ENCODE measurements at places on chromosomes 7 and 10. TPM values are rescaled to one million over a fixed set of nuclear protein-coding genes. Genes with fewer than 3 reads are reported as not detected.
A peak's percentile ranks its signal among the peaks of the same experiment; 100 is the strongest.

DNA sequence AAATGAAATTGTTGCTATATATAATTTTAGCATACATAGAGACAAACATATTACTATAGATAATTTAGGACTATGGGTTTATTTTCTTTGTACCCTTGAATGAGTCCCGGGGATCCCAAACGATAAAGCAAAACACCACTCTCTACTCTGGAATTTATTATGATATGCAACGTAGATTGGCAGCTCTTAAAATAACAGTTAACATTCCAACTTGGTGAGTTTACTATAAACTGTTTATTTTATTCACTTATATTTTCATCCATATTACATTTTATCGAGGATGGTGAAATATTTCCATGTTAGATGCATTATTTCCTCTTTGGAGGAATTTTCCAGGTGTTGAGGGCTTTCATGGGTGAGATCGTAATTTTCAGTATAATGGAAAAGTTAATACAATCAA lies 138.7 kb upstream of the DGKB start:
- peak; percentile 22 for DNase-seq

DNA sequence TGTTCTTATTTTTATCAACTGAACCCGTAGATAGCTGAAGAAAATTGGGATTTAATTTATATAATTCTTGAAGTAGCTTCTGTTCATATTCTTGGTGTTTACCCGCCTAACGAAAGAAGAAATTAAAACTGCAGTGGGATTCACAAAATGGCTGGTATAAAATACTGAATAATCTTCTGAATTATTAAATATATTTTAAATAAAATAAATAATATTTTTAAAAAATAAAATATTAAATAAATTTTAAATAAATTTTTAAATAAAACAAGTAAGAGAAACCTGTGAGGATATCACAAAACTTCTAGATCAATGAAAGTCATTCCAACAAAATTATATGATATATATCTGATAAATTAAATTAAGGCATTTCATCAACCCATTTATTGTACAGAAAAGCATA lies 99.4 kb downstream of the CNOT4 start:
- DNase-seq: no peak

DNA sequence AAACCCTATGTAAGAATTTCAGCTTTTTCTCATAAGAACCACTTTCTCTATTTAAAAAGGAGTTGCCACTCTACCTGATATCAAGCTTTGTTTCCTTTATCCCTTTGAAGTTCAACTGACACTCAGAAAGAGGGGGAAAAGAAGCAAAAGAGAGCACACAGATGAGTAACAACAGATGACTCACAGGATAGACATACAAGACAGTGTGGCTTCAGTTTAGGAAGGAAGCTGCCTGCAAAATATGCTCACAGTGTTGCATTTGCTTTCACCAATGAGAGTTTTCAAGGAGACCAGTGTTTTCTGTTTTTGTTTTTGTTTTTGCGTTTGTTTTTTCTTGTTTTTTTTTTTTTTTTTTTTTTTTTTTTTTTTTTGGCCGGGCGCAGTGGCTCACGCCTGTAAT lies 1181.6 kb downstream of the DNAJB9 start:
- DNase-seq: peak; percentile 76

DNA sequence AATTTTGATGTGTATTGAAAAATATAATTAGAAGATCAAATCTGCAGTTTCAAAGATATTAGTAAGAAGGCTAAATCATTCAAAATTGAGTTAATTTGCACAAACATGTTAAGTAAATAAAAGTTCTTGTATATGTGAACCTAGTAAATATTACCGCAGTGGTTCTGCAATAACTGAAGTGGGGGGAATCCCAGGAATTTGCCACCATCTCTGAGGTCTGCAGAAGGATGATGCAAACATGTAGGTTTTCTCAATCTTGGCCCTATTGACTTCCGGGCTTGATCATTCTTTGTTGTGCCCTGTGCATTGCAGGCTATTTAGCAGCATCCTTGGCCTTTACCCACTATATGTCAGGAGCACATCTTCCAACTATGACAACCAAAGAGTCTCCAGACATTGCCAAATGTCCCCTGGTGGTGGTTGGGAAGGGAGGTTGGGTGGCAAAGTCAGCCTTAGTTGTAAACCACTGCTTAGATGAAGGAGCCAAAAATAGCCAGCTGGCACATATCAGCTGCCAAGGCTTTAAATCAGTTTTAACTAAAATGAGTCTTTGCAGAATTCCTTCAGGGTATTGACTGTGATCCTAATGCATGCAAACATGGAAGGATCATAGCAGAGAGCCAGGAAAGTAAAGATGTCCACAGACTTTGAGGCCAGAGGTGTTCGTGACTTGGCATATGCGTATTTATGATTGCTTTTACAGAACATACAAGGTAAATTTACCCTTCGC lies 146.3 kb downstream of the TRIL start:
- no peak for DNase-seq

DNA sequence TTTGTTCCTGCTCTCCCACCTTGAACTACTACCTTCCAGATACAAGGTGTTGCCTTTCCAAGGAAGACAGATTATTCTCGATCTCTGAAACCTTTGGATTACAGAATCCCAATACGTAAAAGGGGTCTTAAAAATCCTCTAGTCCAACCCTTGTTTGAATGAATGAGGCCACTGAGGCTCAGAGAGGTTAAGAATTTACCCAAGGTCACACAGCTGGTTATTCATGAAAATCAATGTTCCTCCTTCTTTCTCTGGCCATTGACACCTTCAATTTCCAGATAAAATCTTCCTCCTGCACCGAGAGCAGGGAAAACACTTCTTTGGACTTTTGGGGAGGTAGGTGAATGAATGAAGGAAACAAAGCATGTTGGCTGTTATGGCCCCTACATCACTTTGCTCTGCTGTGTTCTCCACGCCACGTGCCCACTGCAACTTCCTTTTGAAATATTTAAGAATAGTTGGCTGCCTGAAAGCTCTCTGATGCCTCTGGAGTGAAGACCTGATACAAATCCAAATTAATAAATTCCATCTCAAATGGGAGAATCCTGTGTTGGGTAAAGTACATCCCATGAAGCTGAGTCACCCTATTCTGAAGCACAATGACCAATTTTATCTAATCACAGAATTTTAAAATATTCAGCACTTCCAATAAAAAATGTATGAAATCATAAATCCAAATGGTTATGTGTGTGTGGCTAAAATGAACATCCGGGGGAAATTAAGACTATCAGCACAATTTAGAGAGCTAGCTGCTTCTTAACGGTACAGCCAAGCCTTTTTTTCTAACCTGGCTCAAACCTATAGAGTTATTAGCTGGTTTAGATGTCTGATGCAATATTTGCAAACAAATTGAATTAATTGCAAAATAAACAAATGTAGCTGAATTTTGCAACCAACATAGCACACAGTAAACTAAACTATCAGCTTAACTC lies 7.3 kb downstream of the SVIL start:
- DNase-seq: no peak

GRCh38 chr7:117338020-117338419 lies 15.2 kb upstream of the WNT2 start:
- no peak for DNase-seq

- peak; percentile 97 for DNase-seq
Measured at GRCh38 chr7:34260279-34260678, 354.9 kb downstream of the BMPER start.

- no peak for DNase-seq
Measured at GRCh38 chr10:103752680-103753248, 102.6 kb downstream of the SH3PXD2A start.

GRCh38 chr10:11898372-11899066 lies 75.4 kb downstream of the PROSER2 start:
- peak; percentile 85 for DNase-seq

GRCh38 chr10:46515793-46516192 lies 40.7 kb downstream of the GPRIN2 start:
- no peak for DNase-seq

DNA sequence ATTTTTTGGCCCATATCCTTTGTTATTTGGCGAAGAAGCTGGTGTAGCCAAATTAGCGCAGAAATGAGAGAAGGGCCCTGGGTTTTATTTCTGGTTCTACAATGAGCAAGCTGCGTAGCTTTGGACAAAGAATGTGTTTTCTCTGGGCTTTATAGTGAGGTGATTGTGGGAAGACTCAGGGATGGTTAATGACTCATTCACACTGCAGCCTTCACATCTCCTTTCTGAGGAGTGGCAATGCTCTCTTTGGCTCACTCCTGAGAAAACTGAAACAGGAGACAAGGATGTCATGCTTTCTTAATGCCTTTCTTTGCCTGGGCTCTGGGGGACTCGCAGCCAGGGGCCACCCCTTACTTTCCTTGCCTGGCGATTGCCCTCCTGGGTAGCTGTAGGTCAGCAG lies 271.0 kb upstream of the PODXL start:
- DNase-seq: peak; percentile 45

- no peak for DNase-seq
Measured at GRCh38 chr10:82277591-82277990, 402.6 kb downstream of the NRG3 start.

DNA sequence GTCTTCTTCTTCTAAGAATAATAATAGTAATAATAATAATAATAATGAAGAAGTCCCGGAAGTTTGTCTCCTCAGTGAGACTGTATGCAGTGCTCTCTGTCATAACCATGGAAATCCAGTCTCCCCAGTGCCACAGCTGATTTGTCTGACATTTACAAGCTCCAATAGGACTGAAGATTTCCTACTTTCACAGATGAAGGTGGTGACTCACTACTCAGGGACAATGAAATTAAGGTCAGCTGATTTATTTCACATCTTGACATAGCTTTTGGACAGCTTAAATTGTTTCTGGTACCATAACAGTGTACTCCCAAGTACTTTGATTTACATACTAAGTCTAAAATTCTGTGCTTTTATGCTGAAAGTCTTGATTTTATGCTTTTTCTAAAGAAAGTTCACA lies 6.9 kb downstream of the CELF2 start:
- DNase-seq: no peak

- DNase-seq: no peak
Measured at GRCh38 chr10:110762849-110763211, 108.9 kb upstream of the PDCD4 start.

- no peak for DNase-seq
Measured at GRCh38 chr7:33701189-33701740, 204.1 kb upstream of the BMPER start.

DNA sequence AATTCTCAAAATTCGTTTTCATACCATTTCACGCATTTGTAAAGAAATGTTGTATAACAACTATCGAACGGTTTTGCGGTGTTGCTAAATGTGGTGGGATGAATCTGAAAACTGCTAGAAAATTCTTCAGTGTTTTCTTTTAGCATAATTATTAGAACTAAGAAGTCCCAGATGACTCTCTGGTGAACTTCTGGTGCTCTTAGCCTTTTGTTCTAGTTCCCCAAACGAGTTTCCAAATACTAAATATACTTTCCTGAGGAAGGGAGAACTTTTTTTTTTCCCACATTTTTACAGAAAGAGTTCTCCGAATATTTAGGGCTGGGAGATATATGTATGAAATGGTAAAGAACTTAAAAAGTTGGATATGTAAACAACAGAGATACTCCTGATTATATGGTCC lies 82.5 kb downstream of the ICA1 start:
- no peak for DNase-seq

DNA sequence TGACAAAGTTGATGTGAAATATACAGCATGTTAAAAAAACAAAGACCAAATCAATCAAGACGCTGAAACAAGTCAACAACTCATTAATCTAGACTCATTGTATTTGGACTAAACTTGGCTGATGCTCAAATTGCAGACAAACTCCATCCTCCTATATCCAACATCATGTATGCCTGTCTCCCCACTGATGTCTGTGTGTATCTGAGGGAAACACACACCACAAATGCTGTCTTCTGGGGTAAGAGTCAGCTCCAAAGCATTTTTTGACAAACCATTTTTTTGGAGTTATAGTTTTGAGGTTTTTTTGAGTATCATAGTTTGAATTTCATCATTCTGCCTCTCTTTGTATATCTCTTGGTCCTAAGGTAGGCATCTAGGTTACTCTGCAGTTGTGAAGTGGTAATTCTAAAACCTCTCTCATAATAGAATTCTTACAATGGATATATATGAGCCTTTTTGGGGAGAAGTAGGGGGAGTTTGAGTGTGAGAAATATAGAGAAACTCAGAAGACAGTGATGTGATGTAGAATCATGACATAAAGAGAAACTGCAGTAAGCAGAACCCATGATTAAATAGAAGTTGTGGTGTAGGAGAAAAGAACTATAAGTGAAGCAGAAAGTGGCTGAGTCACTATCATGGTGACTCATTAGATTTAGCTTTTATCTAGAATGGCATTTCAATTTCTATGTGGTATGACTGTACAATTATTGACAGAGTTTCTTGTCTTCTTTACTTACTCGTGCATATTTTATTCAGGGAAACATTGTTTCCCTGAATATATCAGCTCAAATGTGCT lies 1531.1 kb upstream of the LRRTM3 start:
- DNase-seq: peak; percentile 89

DNA sequence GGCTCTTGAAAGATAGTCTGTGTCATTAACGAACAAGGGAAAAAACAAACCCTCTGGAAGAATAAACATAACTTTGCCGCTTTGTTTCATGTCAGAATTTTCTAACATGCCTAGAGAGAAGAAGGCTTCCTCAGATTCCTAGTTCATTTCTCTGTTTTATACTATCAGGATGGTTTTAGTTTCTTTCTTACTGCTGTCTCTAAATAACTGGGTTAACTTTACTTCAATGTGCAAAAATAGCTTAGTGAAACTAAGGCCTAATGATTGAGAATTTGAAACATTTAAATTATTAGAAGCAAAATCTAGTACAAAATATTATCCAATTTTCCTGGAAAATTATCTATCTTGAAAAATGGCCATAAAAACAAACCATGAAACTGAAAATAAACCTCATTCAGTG lies 72.1 kb upstream of the OGDHL start:
- no peak for DNase-seq

DNA sequence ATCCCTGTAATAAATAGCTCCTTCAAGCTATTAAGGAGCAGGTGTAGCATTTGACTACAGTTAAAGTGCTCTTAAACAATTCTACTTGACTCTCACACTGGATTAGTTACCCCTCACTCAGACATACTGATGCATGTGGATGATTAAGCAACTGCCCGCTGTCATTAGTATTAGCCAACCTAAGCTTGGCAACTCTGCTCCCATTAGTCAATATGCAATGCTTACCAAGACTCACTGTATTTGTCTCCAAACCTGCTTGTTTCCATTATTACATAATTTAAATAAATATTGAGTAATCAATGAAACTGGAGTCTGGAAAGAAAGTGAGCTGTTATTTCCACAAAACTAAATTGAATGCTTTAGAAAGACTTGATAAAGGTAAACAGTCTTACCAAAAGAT lies 144.0 kb upstream of the ASAH2 start:
- DNase-seq: no peak

Gene ANK3
- total RNA-seq: 8.4 TPM

Gene SLC12A9
- 9.6 TPM for total RNA-seq

Gene OR2A2
- total RNA-seq: not detected

Gene ST8SIA6
- total RNA-seq: 1.00 TPM

Gene SPDYE8
- total RNA-seq: not detected

Gene TMEM229A
- total RNA-seq: not detected

Measured in A172 (cell line).